ENCODE measurements at places on chromosomes 11 and 22.

DNA sequence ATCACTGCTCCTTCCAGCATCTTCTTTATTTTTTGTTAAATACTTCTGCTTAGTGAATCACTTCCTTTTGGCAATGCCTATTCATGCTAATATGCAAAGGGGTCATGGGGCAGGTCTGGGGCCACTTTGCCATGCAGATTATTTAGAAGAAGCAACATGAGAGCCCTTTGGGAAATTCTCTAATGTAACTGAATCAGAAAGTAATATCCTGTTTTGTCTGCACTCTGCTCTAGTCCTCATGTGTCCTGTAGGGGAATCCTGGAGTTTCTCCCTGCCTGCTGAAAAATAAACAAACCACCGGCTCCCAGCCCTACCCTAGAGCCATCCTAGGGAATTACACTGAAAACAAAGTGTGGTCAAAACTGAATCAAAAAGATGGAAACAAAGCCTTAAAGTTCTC lies 176.5 kb upstream of the POU2AF2 start:
- DNase-seq, result no peak

GRCh38 chr11:57643802-57644201 lies 5.9 kb downstream of the YPEL4 start:
- DNase-seq, result no peak

GRCh38 chr11:101741479-101742175 lies 157.8 kb upstream of the TRPC6 start:
- DNase-seq, result no peak

- no peak for DNase-seq
Observed at GRCh38 chr22:29112121-29112520, 39.3 kb downstream of the KREMEN1 start.

DNA sequence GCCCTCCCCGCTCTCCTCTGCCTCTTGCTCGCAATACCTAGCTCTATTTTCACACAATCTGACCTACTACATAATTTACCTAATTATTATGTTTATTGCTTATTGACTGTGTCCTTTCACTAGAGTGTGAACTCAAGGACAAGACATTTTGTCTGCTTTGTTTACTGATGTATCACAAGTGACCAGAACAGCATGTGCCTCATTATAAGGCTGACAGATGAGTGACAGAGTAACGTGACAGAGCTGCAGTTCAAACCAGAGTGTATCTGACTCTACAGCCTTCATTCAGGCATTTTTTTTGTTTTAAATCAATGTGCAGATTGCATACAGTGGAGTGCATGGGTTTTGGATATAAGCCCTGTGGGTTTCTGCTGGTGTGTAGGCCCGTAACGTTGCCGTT lies 82.0 kb upstream of the RAB1B start:
- no peak for DNase-seq

DNA sequence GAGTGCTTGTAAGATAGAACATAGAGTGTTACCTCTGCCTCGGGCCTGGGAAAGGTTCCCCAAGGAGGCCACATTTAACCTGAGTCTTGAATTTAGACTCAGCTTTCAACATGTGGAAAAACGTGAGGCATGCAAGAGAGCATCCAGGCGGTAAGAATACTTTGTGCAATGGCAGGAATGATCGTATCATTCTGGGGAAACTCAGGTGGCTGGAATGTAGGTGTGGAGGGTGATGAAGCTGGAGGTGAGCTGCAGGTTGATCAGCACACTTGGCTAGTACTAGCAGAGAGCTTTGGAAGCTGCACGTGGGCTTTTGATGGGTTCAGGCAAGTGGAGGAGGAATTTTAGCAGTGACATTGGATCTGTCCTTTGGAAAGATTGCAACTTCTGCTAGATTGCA lies 270.3 kb upstream of the RAG2 start:
- DNase-seq, result no peak

DNA sequence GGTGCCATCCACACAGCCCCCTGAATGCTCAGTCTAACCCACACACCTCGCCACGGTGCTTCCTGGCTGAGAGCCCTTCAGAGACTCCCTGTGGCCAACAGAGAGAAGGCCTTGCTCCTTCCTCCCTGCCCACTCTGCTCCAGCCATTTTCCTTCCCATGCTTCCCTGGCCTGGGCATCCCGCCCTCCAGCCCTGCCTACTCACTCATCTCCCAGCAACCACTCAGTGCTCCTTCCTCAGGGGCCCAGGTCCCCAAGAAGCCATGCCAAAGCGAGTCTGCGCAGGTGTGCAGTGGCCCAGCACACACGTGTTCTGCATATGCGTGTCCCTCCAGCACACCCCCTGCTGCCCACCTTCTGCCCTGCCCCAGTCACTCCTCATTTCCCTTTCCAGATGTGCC lies 56.4 kb downstream of the NECTIN1 start:
- no peak for DNase-seq

DNA sequence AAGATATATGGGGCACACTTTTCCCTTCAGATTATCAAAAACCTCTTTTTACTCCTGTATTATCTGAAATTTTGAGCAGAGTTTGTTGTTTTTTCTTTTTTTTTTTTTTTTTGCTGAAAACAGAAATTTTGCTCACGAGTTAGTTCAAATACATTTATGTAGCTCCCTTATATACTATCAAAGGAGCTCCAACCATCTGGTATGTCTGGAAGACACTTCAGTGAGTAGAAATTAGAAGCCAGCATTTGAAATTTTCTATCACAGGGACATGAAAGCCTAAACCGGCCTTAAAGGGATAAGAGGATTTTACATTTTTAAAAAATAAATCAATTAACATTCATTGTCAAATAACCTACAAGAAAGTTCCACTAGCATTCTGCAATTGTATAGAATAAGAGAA lies 73.3 kb downstream of the DDIAS start:
- no peak for DNase-seq

- no peak for DNase-seq
Observed at GRCh38 chr11:82176365-82176764, 557.3 kb downstream of the FAM181B start.
